CD4-positive, alpha-beta T cell (primary cell): ENCODE measurements at places on chromosomes 11 and 22. TPM values are rescaled to one million over a fixed set of nuclear protein-coding genes. Genes with fewer than 3 reads are reported as not detected.

GRCh38 chr11:123179586-123179985, 15.5 kb downstream of the CLMP start:
- DNase-seq = no peak

DNA sequence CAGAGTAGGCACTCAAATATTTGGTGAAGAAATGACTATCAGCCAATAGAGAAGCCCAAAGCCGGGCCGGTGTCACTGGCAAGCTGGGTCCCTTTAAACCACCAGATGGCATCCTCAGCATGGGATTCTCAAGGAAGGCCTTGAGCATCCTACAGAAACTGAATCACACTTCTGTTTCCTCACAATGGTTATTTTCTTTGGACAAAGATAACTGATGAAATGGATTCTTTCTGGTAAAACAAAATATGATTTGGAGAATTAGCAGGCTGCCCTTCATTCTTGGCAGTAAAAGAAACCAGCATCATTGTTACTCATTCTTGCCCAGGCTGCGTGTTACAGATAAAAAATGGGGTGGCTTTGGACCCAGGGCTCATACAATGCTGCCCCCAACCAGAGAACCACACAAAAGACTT, 30.3 kb upstream of the ASPHD2 start:
- peak; percentile 13 for DNase-seq

- DNase-seq = no peak
These were observed 20.0 kb upstream of the TALDO1 start for GRCh38 chr11:727281-727701.

GRCh38 chr11:72224564-72225410, at the start of gene INPPL1:
Gene INPPL1 (plus strand): TSS chr11:72224767. CDS start chr11:72224985, 218 bp downstream.
- peak; percentile 56 for DNase-seq

- no peak for DNase-seq
These were observed 77.6 kb downstream of the MED15 start for GRCh38 chr22:20584872-20585638.

DNA sequence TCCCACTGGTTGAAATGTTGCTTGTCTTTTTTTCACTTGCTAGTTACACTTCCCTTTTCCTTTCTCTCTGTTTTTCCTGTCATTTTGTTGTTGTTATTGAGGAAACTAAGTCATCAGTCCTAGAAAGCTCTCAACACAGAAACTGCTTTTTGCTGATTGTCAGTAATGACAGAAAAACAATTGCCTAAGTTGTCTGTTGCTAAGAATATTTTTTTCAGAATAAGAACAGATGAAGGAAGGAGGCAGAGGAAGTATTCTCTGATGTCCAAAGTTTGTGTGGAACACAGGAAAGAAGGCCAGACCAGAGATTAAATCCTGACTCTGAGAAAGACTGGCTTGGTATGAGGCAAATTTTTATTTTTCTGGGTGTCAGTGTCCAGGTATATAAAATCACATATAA, 163.3 kb downstream of the CASP12 start:
- no peak for DNase-seq

DNA sequence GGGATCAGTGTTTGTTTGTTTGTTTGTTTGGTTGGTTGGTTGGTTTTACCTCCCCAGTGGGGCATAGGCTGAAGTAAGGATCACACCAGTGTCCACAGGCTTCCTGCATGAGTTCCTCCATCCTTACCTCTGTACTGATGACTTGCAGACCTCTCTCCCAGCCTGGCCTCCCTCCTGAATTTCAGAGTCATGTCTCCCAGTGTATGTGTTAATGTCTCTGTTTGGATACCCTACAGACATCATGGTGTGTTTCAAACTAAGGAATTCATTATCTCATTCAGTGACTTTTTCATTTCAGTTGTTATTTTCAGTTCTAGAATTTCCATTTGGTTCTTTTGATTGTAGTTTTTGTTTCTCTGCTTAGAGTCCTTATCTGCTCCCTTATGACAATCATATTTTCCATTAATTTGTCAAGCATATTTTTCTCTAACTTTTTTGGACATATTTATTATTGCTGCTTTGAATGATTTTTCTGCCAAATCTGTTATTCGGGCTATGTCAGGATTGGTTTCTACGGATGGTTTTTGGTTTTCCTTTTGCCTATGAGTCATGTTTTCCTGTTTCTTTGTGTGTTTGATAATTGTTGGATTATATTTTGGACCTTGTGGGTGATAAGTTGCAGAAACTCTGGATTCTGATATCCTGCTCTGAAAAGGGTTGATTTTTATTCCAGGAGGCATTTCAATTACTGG, 23.6 kb downstream of the MYEOV start:
- no peak for DNase-seq

- no peak for DNase-seq
These were observed 428.0 kb downstream of the TMEM135 start for GRCh38 chr11:87465716-87466115.

- DNase-seq = no peak
These were observed 100.5 kb downstream of the PDHX start for GRCh38 chr11:35016916-35017315.

DNA sequence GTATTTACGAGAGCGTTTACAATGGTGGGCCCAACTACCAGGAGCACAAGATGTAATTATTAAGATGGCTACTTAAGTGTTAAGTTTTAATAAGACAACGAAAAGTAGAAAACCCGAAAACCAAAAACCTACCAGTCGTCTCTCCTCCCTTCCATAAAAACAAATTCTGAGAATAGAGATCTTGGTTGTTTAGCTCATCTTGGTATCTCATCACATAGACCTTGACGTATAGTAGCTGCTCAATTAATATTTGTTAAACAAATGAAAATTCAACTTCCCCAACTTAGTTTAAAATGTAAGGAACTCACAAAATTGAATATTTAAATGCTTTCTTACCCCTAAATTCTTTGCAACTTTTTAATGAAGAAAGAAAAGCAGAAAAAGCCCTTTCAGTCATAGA, 669 bp downstream of the KDM4D start:
- no peak for DNase-seq

GRCh38 chr11:69293087-69293486, 868 bp upstream of the MYEOV start:
- no peak for DNase-seq

GRCh38 chr11:79139900-79140299, 300.9 kb downstream of the TENM4 start:
- no peak for DNase-seq

DNA sequence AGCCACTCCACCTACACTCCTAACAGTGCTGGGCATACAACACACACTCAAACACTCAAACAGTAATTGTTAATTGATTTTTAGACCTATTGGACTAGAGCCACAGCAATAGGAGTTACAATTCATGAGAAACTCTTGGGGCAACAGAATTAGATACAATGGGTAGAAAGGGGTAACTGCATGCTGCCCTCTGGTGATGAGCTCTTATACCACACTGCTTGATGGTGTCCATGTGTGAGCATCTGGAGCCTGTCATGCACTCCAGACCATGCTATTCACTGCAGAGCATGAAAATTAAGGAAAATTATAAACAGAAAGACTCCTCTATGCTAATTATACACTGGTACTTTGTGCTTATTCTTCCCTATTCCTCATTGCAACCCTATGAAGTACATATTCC, 975.5 kb upstream of the CCDC90B start:
- DNase-seq = no peak

Gene NCAM1
- total RNA-seq = 0.34 TPM

Gene YIF1A
- 21.1 TPM for total RNA-seq

Gene ART1
- not detected for total RNA-seq
